Left kidney (tissue), 8 donors: ENCODE measurements at places on chromosomes 6 and 20. TPM values are rescaled to one million over a fixed set of nuclear protein-coding genes. Genes with fewer than 3 reads are reported as not detected.

- peak; percentile 65 for DNase-seq
Measured at GRCh38 chr20:57514273-57514751, 10.6 kb downstream of the CTCFL start.

DNA sequence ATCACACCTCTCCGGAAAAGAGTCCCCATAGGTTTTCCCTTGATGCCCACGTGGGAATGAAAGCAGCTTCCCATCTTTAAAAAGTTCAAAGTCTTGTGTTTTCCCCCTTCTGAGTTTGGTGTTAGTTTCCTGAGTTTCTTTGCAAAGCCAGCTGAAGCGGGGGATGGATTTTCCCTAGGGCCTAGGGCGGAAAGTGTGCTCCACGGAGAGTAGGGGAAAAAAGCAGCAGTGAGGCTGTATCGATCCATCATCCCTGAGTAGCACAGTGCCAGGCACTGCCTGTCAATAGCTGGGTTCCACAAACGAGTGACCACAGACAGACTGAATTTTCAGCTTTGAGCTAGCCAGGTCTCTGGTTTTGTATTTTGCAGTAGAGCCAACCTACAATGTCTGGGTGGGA is 1.3 kb downstream of the DAAM2 start:
- DNase-seq: no peak

HLA-DPA1 gene
- polyA plus RNA-seq: 20.2 TPM

DNA sequence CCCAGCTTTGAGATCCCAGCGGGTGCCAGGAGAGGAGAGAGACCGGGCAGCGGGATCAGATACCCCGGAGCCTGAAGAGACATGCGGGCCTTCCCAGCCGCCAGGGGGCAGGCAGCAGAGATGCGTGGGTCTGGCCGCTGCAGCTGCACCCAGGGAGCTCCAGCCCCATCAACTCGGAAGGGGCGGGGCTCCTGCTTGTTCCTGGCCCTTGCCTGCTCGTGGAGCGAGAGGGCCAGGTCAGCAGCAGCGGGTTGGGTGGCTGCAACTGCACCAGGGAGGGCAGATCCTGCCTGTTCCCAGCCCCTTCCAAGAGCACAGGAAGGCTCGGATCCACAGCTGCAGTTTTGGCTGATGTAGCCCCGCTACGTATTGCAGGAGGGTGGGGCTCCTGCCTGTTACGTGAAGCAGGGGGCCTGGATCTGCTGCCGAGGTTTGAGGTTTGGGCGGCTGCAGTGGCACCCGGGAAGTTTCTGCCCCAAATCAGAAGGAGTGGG is 532.8 kb downstream of the RFPL4B start:
- no peak for DNase-seq

DNA sequence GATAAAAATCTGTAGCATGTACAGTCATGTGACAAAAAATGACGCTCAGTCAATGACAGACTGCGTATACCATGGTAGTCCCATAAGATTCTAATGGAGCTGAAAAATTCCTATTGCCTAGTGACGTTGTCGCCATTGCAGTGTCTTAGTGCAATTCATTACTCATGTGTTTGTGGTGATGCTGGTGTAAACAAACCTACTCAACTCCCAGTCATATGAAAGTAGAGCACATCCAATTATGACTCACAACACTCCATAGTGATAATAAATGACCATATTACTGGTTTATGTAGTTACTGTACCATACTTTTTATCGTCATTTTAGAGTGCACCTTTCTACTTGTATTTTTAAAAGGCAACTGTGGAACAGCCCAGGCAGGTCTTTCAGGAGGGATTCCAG is 45.0 kb downstream of the TFAP2A start:
- DNase-seq: no peak

DUSP22 gene
- polyA plus RNA-seq: 21.2 TPM
